ENCODE measurements at places on chromosomes 13 and 19.

DNA sequence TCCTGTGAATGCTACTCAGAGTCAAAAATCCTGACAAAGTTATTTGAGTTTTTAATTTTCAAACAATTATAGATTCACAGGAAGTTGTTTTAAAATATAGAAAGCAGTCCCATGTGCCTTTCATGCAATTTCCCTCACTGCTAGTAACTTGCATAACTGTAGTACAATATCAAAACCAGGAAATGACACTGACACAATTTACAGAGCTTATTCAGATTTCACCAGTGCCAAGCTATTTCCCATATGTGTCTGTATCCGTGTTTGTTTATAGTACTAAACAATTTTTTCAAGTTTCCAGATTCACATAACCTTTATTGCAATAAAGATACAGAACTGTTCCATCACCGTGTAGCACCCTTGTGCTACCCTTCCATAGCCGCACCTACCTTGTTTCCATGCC, 934.6 kb downstream of the PCDH17 start:
- no peak for DNase-seq

- DNase-seq = no peak
Measured at GRCh38 chr13:28537171-28537570, 42.2 kb upstream of the FLT1 start.

DNA sequence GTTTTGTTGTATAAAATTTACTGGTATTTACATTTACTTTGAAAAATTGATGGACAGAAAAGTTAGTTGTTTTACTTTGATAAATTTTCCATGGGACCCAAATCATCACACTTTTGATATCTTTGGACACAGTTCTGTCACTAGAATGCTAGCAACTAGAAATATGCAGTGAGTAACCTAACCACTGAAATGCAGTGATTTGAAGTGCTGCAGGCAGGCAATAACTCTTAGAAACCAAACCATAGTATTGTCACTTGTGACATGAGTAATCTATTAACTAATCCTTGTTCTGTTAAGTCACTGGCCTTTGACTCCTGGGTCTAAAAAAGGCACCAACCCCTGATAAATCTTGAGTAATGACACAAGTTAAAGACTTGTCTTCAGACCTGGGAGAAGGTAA, 620.0 kb upstream of the ATXN8OS start:
- no peak for DNase-seq

DNA sequence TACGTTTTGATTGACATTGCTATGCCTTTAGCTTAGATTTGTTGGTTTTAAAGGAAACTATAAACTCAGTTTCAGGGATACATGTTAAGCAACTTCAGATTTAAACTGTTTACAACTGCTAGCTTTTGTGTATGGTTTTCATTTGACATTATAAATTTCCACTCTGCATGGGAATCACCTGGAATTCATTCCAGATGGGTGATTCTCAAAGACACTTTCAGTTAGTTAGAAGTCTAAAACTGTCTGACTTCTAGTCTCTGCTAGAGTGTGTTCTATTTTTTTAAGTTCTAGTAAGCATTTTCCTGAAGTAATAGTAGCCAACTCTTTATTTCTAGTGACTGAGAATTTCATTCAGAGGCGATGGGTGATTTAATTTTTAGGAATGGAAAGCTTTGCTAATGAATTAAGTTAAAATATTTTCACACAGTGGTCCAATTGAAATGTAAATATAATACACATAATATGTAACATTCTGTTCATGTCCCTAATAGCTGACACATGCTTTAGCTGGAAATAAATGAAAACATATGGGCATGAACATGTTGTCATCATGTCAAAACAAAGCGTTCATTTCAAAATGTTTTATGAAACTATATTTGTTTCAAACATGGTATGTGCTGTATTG, 58.3 kb upstream of the CSNK1A1L start:
- no peak for DNase-seq

GRCh38 chr19:58409010-58409790, 751 bp downstream of the ZNF584 start:
- DNase-seq = no peak

- DNase-seq = no peak
Measured at GRCh38 chr19:848386-848921, 3.6 kb upstream of the ELANE start.

DNA sequence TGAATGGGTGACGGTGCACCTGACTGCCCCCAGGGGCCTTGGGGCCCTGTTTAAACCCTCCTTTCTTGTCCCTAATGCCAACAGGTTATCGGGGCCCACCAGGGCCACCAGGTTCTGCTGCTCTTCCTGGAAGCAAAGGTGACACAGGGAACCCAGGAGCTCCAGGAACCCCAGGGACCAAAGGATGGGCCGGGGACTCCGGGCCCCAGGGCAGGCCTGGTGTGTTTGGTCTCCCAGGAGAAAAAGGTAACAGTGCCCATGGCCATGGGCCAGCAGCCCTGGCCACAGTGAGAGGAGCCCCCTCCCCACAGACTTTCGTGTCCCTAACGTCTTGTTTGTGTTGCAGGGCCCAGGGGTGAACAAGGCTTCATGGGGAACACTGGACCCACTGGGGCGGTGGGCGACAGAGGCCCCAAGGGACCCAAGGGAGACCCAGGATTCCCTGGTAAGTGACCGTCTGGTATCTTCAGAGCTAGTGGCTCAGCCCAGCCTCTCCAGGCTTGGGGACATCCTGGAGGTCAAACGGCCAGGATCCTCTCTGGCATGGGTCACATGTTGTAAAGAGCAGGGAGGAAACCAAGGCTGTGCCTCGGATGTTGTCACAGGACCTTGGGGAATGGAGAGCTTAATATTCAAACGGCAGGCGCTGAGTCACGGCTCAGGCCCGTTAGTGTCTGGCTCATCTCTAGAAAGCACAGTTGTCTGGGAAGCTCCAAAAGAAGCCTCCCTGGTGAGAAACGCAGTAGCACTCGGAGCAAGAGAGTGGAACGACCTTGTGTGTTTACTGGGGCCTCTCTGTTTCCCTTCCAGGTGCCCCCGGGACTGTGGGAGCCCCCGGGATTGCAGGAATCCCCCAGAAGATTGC, 58.3 kb downstream of the RAB20 start:
- no peak for DNase-seq

DNA sequence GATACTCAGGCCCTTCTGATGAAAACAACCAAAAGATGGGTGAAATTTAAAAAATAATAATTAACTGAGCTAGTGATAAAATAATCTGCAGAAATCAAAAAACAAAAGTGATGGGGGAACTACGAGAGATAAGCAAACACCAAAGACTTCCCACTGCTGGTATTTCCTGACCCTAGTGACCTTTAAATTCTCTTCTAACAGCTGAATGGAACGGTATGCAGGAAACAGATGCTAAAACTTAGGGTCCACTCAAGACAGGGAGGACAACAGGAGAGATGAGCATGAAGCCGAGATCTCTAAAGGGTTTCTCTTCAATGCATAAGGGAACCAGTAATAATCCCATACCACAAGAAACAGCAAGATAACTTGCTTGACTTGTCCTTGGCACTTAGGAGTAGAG, 50.8 kb downstream of the USP12 start:
- no peak for DNase-seq

- no peak for DNase-seq
Measured at GRCh38 chr13:110294146-110294545, 12.8 kb downstream of the COL4A1 start.

DNA sequence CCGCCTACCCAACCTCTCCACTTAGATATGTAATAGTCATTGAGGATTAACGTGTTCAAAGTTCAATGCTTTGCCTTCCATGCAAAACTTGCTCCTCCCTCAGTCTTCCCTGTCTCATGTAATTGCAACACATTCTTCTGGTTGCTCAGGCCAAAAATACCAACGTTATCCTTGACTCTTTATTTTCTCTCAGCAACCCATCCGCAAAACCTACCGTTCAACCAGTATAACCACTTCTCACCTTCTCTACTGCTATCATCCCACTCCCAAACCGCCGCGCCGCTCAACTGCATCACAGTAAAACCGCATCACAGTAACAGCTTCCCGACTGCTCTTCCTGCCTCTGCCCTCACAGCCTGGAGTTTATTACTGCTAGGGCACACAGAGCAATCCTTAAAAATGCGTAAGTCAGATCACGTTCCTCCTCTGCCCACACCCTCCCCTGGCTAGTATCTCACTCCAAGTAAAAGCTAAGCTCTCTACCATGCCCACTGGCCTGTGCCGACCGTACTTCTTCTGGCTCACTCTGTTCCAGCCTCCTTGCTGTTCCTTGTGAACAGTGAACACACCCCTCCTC, 8.2 kb downstream of the MTIF3 start:
- no peak for DNase-seq

Measured in GM12892 (cell line).